ENCODE measurements at places on chromosomes 6 and 20.
A peak's percentile ranks its signal among the peaks of the same experiment; 100 is the strongest.

GRCh38 chr20:63829945-63830835 is 874 bp downstream of the ZBTB46 start:
- peak; percentile 39 for DNase-seq

DNA sequence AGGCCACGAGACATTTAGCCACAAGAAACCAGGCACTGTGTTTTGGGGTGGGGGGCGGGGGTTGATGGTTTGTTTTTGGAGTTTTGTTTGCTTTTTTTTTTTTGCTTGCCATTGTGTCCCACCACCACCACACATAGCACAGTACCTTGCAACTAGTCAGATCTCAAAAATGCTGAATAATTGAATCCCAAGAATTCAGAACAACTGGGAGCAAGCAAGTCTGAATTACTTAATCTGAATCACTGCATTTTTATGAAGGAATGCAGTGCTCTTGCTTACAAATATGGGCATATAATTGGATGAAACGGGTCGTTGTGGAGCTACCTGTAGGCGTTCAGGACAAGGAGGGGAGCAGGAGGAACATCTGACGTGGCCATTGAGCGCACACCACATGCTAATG is 151.5 kb upstream of the CDYL start:
- no peak for DNase-seq

GRCh38 chr6:135325624-135326424 is 144.7 kb downstream of the MYB start:
- peak; percentile 13 for DNase-seq

DNA sequence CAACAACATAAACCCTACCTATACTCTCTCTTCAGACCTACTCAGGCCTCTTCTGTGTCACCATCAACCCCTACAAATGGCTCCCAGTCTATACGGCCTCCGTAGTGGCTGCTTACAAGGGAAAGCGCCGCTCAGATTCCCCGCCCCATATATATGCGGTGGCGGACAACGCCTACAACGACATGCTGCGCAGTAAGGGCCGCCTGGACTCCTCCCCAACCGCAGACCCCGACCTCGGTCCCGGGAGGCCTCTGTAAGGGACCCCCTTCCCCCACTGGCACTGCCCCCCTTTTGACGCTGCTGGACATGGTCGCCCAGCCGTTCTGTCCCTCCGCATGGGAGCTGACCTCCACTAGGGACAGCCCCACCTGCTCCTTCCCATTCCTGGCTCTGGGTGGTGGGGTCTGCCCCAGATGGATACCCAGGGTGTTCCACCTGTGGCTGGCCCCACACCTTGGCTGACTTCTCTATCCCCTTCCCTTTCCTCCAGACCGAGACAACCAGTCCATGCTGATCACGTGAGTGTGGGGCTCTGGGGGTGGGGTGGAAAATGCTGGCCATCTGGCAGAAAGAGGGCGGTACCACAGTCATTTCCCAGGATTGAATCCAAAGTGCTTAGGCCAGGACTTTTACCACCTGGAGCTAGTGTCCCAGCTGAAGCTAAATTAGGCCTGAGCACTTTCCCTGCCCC is 25.0 kb downstream of the MYH7B start:
- no peak for DNase-seq

DNA sequence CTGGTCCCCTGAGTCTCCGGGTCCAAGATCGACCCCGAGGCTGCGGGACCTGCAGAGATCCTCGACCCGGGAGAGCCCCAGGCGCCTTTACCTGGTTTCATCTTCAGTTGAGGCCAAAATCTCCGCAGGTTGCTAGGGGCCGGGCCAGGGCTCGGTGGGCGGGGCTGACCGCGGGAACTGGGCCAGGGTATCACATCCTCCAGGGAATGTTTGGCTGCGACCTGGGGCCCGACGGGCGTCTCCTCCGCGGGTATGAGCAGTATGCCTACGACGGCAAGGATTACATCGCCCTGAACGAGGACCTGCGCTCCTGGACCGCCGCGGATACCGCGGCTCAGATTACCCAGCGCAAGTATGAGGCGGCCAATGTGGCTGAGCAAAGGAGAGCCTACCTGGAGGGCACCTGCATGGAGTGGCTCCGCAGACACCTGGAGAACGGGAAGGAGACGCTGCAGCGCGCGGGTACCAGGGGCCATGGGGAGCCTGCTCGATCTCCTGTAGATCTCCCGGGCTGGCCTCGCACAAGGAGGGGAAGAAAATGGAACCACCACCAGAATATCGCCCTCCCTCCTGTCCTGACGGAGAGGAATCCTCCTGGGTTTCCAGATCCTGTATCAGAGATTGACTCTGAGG is 53.8 kb upstream of the POLR1H start:
- DNase-seq, result no peak

- DNase-seq, result no peak
Measured at GRCh38 chr6:12716298-12716916, at the start of gene PHACTR1. TSS of gene PHACTR1 (plus strand) at chr6:12716767.

DNA sequence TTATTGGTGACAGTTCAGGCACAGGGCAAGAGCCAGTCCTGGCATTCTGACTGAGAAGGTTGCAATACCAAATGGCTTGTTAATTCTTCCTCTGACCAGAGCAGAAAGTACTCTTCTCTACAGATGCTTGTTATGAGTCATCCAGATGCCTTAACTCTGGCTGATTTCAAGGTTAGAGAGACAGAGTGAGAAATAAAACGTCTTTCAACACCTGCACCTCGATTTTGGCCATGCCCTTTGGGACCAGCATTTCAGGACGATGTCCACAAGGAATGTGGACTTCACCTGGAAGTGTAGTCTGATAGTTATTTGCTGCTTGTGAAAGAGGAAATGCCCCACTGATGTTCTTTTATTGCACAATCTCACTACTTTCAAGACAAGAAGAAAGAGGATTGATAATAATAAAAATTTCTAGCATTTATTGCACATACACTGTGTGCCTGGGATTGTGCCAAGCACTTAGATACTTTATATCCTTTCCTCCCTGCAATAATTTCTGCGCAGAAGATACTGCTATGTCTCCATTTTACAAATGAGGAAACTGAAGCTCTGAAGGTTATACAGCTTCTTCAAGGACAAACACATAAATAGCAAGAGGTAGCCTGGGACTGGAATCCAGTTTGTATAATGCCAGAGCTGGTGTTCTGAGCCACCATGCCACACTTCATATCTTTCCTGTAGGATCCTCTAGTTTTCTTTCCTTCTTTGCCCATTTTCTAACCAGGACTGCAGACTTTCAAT is 33.5 kb upstream of the MCM3 start:
- DNase-seq, result peak; percentile 85

GRCh38 chr20:1776681-1777475 is 118.3 kb upstream of the SIRPA start:
- DNase-seq, result peak; percentile 90

- peak; percentile 71 for DNase-seq
Measured at GRCh38 chr6:55953335-55953734, 77.9 kb upstream of the BMP5 start.

DNA sequence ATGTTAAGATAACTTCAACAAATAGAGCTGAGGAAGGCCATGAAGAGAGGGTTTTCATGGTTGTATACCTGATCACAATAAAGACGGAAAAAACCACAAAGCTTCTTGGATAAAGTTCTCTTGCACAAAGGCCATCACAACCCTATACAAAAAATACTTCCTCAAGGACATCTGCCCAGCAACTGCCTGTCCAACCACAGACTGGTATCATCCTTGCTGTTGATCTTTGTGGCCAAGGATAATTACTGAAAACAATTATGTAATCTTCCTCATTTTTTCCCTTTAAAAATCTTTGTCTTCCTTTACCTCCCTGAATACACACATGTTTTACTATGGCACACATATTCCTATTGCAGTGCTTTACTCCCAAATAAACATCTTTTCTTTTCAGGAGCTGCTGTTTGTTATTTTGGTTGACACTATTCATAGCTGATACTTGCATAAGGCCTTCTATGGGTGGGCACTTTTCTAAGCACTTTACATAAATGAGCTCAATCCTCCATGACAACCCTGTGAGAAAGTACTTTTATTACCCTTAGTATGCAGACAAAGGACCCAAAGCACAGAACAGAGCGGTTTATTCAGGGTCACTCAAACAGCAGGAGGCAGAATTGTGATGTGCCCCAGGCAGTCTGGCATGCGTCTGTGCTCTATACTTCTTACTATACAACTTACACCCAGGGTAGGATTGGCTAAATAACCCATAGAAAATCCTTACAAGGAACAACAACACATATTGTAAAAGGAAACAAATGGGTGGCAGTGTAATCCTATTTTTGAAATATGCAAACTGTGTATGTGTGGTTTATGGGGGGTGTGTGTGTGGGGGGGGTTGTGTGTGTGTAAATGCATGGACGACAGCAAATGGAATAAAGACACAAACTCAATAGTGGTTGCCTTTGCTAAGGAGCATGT is 35.1 kb downstream of the SNRNP48 start:
- no peak for DNase-seq

- DNase-seq, result no peak
Measured at GRCh38 chr6:16067568-16067967, 61.3 kb upstream of the MYLIP start.

- DNase-seq, result peak; percentile 77
Measured at GRCh38 chr6:148509119-148509799, 166.6 kb downstream of the SASH1 start.

GRCh38 chr6:11952316-11952715 is 59.8 kb upstream of the HIVEP1 start:
- peak; percentile 22 for DNase-seq

- DNase-seq, result peak; percentile 70
Measured at GRCh38 chr6:37566111-37566949, 66.6 kb upstream of the CCDC167 start.

DNA sequence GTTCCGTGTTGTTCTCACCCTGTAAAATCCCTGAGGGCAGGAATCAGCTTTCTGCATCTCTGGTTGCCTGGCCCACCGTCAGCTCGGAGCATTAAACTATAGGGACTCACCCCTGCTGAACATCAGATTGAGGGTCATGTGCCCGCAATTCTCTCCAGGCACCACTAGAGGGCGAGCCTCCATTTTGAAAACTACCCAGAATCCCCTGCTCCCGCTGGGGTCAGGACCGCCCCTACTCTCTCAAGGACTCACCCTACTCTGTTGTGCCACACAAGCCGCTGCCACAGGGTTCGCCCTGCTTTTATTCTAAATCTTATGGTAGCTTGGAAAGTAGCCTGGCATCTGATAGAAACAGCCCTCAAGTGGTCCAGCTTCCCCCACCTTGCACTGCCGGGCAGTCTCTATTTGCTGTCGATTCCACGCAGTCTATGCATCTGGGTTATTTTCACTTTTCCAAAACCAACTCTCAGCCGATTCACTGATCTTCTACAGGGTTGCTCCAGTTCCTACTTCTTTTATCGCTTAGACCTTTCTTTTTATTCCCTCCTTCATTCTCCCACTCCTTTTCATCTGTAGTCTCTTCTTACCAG is 244.1 kb upstream of the QKI start:
- DNase-seq, result peak; percentile 18

- DNase-seq, result peak; percentile 25
Measured at GRCh38 chr6:89944181-89944755, 50.0 kb downstream of the GJA10 start.

GRCh38 chr20:49448917-49449316 is 33.6 kb downstream of the KCNB1 start:
- no peak for DNase-seq
